Stimulated activated CD8-positive, alpha-beta memory T cell treated with anti-CD3 and anti-CD28 coated beads, Interleukin-7, amount 100 ng/mL, for 4 hours (primary cell): ENCODE measurements at places on chromosomes 3 and 15.

- no peak for DNase-seq
Observed at GRCh38 chr3:67863869-67864268, 209.5 kb upstream of the SUCLG2 start.

GRCh38 chr15:32641517-32642059 lies at the start of gene SCG5:
TSS of gene SCG5 (plus strand) at chr15:32641710. CDS start at chr15:32643593, 1,883 bp downstream.
- DNase-seq: no peak

DNA sequence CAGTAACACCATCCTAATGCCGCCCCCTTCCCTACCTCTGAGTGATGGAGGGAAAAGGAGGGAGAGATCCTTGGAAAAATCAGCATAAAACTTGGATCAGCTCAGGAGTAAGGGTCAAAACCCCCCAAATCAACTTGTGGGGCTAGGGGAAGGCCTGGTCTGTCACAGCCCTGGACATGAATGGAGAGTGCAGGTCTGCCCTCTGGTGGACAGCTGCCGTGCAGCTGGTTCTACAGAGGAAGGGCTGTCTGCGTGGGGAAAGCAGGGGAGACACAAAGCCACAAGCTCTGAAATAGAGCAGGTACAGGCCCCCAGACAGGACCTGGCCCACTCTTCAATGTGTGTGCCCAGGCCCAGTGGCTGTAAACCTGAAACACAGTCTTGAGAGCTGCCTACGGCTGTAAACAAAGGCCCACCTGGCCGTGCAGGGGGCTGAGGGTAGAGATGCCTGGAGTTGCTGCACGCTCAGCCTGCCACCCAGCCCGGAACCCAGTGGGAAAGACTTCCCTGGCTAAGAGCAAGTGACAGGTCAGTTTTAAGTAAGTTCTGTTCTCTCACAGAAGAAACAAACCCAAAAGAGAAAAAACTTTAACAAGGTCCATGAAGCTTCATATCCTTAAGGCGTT lies 16.4 kb downstream of the CLK3 start:
- DNase-seq: peak; percentile 31

DNA sequence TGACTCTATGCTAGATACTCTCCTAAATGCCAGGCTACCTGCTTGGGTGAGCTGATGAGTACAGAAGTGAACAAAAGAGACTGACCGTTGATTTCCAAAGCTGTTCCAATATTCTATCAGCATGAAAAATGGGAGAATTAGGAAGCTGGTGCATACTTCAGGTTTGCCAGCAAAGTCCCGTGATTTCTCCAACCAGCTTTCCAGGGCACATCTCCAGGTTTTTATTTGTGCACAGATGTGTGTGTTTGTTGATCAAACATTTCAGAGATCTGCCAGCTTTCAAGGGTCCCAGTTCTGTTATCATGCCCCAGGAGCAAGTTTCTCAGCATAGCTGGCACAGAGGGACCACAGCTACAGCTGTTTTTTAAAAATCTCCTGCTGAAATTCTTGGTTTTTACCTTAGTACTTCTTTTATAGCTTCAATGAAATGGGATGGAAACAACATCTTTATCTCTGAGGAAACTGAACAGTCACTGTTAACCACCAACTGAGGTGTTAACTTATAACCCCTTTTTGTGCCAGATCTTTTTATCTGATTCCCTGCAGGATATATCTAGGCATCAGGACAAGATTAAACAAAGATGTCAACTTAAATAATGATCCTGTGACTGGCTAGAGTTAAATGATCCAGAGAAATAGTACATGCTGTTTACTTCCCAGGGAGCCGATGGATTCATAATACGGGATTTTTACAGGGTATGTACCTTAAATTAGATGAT lies 380.8 kb downstream of the GRM7 start:
- DNase-seq: no peak

DNA sequence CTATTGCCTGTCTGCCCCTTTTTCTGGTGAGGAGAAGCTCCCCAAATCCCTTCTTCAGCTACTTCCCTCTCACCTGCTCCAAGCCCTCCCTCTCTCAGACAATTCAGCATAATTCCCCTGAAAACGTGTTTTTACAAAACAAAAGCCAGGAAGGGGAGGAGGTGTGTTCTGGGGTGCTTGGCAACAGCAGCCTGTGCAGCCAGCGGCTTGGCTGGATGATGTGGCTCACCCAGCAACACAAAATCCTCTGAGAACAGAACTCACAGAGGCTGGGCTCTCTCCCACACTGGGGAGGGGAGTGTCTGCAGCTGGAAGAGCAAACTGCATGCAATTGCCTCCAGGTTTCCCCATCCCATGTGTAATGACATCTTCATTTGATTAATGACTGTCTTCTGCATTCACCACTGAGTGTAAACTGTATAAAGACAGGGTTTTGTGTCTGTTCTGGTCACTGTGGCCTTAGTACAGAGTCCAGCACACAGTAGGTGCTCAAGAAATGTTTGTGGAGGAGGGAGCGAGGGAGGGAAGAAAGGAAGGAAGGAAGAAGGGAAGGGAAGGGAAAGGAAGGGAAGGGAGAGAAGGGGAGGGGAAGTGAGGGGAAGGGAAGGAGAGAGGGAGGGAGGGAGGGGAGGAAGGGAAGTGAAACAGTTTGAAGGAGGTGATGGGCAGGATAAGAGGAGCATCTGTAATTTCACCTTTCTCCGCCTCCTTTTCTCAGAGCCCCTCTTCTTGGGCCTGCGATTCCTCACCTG lies 70.1 kb upstream of the GLCE start:
- DNase-seq: no peak

DNA sequence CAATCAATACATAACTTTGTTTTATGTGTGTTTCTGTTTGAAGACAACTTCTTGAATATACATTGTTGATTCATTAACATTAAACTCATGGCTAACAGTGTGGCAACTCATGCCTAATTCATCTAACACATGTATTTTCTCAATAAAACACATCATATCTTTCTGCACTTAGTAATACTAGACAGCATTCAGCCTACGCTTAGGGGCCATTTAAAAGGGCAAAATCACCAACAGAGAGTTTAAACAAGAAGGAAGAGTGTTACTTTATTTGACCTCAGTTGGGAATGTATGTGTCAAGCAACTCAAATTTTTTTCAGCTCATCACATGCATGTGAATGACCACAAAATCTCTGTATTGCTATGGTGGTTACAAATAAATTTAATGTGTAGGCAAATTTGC lies 128.8 kb upstream of the AADACL2 start:
- no peak for DNase-seq

- no peak for DNase-seq
Observed at GRCh38 chr15:91769894-91770293, 83.6 kb upstream of the SLCO3A1 start.
